ENCODE measurements at places on chromosomes 3 and 15.
A peak's percentile ranks its signal among the peaks of the same experiment; 100 is the strongest.

GRCh38 chr15:66096688-66097058, 156.9 kb downstream of the MEGF11 start:
- no peak for DNase-seq

DNA sequence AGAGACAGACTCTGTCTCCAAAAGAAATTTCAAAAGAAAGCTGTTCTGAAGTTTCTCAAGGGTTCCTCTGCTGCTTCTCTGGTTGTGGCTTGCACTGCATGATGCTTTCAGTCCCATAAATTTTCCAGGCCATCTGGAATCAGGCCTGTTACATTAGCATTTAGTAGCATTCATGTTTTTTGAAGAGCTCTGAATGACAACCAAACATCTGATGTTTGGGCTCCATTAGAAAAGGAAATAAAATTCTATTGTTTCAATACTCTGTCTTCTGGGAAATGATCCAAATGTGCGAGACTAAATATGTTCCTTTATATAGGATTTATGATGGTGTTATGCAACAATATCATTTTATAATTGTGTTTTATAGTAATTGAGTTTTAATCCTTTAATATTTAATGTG, 455.8 kb downstream of the GABRG3 start:
- DNase-seq: peak; percentile 43

- DNase-seq: no peak
Measured at GRCh38 chr15:100949691-100950090, 30.5 kb downstream of the LRRK1 start.

DNA sequence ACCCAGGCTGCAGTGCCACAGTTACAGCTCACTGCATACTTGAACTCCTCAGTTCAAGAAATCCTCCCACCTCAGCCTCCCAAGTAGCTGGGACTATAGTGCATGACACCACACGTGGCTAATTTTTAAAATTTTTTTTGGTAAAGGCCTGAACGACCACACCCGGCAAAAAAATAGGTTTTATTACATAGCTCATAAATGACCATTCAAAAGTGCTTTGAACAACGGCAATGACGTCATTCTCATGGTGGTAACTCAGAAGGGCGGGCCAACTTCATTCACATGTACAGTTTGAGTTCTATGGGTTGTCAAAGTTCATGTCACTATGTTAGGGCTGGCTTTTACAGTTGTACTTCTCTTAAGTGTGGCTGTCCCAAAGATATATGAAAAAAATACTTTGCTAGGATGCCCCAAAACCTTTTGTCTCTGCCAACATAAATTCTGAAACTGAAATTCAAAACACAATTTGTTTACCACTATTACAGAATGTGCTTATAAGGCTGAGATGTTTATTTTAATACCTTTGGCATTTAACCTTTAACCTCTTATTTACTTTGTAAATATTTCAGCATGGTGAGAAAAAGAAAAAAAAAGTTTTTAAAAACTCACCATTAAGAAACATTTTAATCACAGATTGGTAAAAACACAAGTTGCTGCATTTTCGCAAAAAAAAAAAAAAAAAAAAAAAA, 6.2 kb downstream of the MYO1E start:
- no peak for DNase-seq

- no peak for DNase-seq
Measured at GRCh38 chr3:89964347-89964746, 856.9 kb downstream of the EPHA3 start.

- DNase-seq: no peak
Measured at GRCh38 chr15:70170096-70170699, 72.5 kb upstream of the TLE3 start.
